RKO (cell line): ENCODE measurements at places on chromosomes 5 and 9.

DNA sequence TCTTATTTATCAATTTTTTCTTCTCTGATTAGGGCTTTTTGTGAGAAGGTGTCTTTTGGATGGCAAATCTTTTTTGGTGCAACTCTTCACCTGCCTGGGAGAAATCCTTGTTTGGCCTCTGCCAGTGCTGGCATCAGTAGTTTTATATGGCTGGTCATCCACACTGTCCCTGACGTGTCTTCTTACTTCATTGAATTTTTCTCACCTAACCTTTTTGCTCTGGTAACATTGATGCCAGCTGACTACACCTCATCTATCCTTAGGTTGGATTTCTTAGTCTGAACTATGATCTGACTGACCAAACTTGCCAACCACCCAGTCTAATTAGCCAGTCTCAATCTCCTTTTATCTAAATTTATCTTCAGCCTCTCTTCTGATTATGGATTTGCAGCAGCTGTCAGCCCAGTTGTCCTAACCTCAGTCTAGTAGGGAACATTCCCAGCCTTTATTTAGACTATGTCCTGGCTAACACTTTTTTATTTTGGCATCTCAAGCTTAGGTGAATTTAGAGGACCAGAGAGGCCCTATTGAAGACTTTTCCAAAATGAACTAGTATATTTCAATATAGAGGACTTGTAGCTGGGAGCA is 10.6 kb upstream of the TMEM38B start:
- no peak for DNase-seq

DNA sequence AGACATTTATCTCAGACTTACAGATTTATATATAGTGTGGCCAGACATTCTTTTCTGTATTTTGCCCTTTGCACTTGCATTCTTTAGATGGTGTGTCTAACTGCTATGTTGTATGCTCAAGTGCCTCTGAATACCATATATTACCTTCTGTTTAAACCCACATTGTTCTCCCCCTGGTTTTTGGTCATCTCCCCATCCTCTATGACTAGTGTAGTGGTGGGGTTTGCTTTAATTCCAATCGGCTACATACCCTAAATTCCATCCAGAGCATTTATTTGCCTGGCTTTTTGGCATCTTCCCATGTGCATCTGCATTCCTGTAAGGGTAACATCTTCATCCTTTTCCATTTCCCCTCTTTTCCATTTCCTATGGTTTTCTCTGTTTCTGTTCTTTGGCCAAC is 271.0 kb upstream of the SLC30A5 start:
- no peak for DNase-seq

DNA sequence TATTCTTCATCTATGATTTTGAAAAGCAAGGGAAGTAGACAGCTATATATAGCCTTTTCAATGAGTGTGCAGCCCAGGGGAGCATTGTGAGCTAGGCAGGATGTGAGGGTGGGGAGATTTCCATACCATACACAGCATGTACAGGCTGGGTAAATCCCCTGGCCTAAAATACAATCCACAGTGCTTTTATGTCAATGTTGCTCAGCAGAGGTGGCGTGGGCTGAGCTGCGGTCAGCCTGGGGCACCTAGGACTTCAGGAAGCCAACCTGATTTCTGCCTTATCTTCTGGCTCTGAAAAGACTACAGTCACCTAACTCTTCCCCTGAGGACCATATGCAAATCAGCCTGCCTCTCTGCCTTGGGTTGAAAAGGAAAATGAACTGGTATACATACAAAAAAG is 6.3 kb upstream of the GARIN3 start:
- DNase-seq = no peak

DNA sequence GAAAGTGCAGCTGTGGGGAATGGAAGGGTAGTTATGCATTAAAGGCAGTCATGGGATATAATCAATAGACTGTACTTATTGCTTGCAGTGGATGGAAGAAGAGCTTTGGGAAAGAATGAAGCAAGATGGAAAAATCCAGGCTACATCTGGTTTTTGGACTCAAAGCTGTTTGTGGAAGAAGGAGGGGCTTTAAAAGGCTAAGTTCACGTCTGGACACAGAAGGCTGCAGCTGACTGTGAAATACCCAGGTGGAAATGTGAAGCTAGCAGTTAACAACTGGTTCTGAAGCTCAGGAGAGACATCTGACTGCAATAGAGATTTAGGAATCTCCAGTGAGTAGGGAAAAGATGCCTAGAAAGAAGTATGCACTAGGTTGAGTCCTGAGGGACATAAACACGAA is 43.2 kb upstream of the TIMD4 start:
- no peak for DNase-seq

DNA sequence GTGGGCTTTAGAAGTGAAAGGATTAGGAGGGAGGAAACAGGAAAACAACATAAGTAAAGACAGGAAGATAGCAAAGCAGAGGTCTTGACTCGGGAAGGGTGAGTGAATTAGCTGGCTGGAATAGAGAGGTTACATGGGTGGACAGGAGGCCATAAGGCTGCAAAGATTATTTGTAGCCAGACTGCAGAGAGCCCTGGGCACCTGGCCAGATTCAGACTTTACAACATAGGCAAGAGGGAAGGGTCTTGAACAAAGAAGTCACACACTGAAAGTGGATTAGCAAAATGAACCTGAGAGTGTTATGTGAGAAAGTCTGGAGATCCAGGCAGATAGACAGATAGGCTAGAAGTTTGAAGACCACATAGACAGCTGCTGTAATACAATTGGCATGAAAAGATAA is 29.7 kb upstream of the CER1 start:
- DNase-seq = no peak
